ENCODE measurements at places on chromosomes 16 and 17. TPM values are rescaled to one million over a fixed set of nuclear protein-coding genes. Genes with fewer than 3 reads are reported as not detected.

The TEX19 gene
- total RNA-seq: not detected

The NHLRC4 gene
- 1.2 TPM for total RNA-seq

The CHP2 gene
- not detected for total RNA-seq

The MYOCD gene
- not detected for total RNA-seq

The C17orf78 gene
- total RNA-seq: not detected

The GNAO1 gene
- total RNA-seq: 2.0 TPM

- no peaks in the 10 kb centered on the region for H3K27me3 ChIP-seq
- DNase-seq: no peak
- peaks cover 7% of the 10 kb centered on the region for H3K36me3 ChIP-seq
- H3K4me3 ChIP-seq: no peak overlapping the region
Observed at GRCh38 chr17:46742565-46743270, 75.8 kb downstream of the WNT3 start.

- no peak for DNase-seq
- peak overlapping the region; percentile 49 for H3K4me3 ChIP-seq
- H3K36me3 ChIP-seq: peaks cover 2% of the 10 kb centered on the region
- peaks cover 29% of the 10 kb centered on the region for H3K4me1 ChIP-seq
- H3K27me3 ChIP-seq: peaks cover 2% of the 10 kb centered on the region
Observed at GRCh38 chr17:50918933-50919296, 52.8 kb upstream of the TOB1 start.

GRCh38 chr17:71777048-71777640 is 343.7 kb upstream of the SOX9 start:
- no peaks in the 10 kb centered on the region for H3K4me1 ChIP-seq
- no peak overlapping the region for H3K27ac ChIP-seq
- DNase-seq: no peak
- H3K27me3 ChIP-seq: no peaks in the 10 kb centered on the region
- no peaks in the 10 kb centered on the region for H3K36me3 ChIP-seq
- no peak overlapping the region for H3K4me3 ChIP-seq

- no peak overlapping the region for H3K27ac ChIP-seq
- DNase-seq: no peak
- H3K36me3 ChIP-seq: no peaks in the 10 kb centered on the region
- H3K4me1 ChIP-seq: no peaks in the 10 kb centered on the region
- H3K4me3 ChIP-seq: no peak overlapping the region
Observed at GRCh38 chr16:57863434-57864160, 61.3 kb upstream of the KIFC3 start.

DNA sequence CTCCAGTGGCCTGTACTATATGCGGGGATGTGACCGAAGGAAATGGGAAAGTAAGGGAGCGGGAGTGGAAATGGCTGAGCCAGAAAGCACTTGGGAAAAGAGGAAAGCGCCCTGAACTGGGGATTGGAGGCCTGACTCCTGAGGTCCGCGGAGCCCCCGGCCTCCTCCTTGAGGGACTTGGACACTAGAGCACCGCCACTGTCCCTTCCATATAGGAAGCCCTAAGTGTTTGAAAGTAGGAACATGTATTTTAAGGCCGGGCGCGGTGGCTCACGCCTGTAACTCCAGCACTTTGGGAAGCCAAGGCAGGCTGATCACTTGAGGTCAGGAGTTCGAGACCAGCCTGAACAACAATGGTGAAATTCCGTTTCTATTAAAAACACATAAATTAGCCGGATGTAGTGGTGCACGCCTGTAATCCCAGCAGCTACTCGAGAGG is 530 bp upstream of the ZDHHC7 start:
- peak overlapping the region; percentile 97 for H3K27ac ChIP-seq
- H3K4me3 ChIP-seq: peak overlapping the region; percentile 98
- H3K4me1 ChIP-seq: peaks cover 29% of the 10 kb centered on the region
- H3K27me3 ChIP-seq: peaks cover 5% of the 10 kb centered on the region
- DNase-seq: no peak

GRCh38 chr16:31880322-31880979 is 6.8 kb downstream of the ZNF267 start:
- H3K27ac ChIP-seq: peak overlapping the region; percentile 84
- peaks cover 88% of the 10 kb centered on the region for H3K36me3 ChIP-seq
- peaks cover 77% of the 10 kb centered on the region for H3K4me1 ChIP-seq

DNA sequence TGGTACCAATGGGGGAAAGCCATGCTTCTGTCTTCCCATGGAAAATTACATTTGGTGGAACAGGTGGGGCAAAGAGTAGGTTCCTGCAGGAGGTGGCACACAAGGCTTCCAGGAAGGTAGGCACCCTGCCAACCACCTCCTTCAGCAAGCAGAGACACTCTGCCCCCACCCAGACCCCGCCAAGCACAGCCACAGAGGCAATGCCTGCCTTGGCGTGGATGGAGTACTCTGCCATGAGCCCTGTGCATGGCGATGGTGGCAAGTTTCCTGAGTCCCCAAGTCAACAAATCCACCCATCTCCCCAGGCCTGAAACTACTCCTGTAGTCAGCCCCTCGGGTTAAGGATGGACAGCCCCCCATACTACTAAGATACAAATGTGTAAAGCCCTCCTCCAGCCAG is 119.2 kb upstream of the GNAO1 start:
- H3K36me3 ChIP-seq: no peaks in the 10 kb centered on the region
- DNase-seq: no peak
- H3K4me3 ChIP-seq: no peak overlapping the region
- peaks cover 5% of the 10 kb centered on the region for H3K27me3 ChIP-seq

- H3K27ac ChIP-seq: no peak overlapping the region
- no peaks in the 10 kb centered on the region for H3K27me3 ChIP-seq
Observed at GRCh38 chr17:15307710-15308111, 33.7 kb downstream of the TEKT3 start.

- DNase-seq: no peak
- no peak overlapping the region for H3K4me3 ChIP-seq
- no peaks in the 10 kb centered on the region for H3K36me3 ChIP-seq
- H3K27ac ChIP-seq: no peak overlapping the region
- H3K27me3 ChIP-seq: no peaks in the 10 kb centered on the region
Observed at GRCh38 chr16:6803176-6803575, 529.5 kb upstream of the RBFOX1 start.
